ENCODE measurements at places on chromosomes 12 and 14. TPM values are rescaled to one million over a fixed set of nuclear protein-coding genes. Genes with fewer than 3 reads are reported as not detected.

DNA sequence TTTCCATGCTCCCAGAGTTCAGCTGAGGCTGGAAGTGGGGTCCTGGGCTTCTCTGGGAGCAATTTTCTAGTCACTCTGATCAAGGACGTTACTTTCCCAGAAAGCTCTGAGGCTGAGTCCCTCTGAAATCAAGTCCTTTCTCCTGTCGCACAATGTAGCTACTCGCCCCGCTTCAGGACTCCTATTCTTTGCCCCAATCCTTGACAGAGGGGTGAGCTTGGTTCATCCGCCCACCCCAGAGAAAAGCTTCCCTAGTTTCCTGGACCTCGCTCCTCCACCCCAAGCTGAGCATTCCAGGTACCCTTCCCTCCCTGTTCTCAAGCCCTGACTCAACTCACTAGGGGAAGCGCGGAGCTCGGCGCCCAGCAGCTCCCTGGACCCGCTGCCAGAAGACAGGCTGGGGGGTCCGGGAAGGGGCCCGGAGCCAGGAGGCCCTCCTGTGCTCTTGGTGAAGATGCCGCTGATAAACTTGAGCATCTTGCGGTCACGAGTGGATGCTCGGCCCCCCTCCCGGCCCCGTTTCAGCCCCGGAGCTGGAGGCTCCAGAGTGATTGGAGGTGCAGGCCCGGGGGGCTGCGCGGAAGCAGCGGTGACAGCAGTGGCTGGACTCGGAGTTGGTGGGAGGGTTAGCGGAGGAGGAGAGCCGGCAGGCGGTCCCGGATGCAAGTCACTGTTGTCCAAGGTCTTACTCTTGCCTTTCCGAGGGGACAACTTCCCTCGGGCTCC lies 1.6 kb downstream of the AGAP2 start:
- DNase-seq = no peak

DNA sequence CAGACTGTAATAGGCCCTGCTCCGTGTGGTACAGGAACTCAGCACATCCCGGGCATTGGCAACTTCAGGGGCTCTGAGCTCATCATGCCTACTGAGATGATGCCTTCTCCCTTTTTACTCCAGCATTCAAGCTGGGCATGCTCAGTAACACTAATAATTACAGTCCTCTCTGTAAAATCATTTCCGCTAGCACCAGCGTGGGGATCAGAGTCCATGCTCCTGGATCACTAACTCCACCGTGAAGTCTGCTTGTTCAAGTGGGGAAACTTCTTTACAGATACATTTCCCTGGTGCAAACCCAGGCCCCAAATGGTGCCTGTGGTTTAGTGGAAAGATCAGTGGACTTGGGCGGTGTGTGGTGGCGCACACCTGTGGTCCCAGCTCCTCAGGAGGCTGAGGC lies 16.7 kb downstream of the CLSTN3 start:
- no peak for DNase-seq

GRCh38 chr14:22203036-22203435 lies 386.0 kb downstream of the DAD1 start:
- no peak for DNase-seq

Gene TAS2R50
- not detected for total RNA-seq

DNA sequence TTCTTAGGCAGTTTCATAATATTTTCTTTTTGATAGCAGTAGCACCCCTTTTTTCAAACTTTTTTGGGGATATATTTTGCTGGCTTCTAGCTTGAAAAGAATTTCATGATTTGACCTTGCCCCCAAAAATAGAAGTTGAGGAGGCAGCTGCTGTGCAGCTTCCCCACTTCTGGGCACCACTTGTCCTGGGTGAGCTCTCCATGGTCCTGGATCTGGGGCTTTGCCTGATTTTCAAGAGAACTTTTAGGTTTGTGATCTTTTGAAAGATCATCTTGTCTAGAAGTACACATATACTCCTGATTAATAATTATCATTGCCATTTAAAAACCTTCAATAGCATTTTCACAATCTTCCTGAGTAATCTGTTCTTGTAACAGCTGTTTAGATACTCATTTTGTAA lies 271.6 kb downstream of the NPAS3 start:
- no peak for DNase-seq

Gene ADAMTS20
- total RNA-seq = under 0.01 TPM

Gene ACYP1
- 66.1 TPM for total RNA-seq

GRCh38 chr12:57175428-57176138 lies 28.2 kb upstream of the LRP1-AS start:
- no peak for DNase-seq

Gene IFNG-AS1
- total RNA-seq = not detected

Gene BEST3
- 2.2 TPM for total RNA-seq

DNA sequence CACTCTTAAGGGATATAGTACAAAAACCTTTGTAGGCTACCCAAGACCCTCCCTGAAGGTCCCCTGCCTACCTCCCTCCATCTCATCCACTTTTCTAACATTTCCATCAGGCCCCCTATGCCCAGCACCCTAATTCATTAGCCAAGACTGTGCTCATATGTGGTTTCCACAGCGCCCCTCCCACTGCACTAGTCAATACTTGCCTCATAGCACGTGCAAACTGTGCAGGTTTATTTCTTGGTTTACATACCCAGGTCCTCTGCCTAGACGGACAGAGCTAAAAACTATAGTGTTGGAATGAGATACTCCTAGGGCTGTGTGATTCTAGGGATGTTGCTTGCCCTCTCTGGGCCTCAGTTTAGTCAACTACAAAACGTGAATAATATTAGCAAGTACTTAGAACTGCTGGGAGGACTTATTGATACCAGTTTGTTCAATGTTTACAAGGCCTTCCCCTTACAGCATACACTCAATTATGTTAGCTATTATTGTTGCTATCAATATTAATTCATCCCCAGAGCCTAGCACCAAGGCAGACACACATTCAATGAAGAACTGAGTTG lies 50.4 kb downstream of the NUAK1 start:
- no peak for DNase-seq

Gene CRADD
- total RNA-seq = 13.5 TPM

Gene BRAP
- total RNA-seq = 19.9 TPM

Gene SIX6
- not detected for total RNA-seq

- no peak for DNase-seq
Measured at GRCh38 chr12:31343139-31343538, 17.2 kb upstream of the SINHCAF start.

Gene DDX51
- 18.6 TPM for total RNA-seq

Gene ACVRL1
- total RNA-seq = 2.4 TPM

DNA sequence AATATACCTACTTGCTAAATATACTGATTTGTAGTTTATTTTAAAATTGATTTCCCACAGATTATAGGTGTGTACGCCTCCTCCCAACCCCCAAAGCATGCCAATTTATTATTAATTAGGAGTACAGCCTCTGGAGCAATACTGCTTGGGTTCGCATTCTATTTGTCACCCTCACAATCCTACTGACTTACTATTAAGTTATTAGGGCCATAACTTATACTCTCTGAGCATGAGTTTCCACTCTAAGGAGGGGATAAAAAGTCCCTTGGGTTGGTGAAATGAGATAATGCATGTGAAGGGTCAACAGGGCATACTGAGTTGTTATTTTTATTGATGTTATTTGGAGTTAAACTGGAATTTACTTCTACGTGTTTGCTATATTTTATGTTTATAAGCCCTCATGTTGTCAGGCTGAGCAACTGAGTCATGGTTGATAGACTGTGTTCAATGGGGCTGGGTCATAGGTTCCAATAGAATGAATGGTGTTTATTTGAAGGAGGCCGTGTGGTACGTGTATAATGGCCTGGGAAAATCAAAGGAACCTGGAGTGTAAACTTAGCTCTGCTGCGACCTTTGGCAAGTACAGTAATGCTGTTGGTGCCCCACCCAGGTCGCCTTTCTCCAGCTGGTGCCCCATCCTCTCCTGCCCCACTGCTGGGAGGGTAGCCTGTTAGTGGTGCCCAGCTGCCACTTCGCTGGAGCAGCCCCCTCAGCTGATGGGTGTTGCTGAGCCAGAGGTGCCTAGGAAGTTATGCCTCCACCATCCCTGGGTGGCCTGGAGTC lies 99.3 kb upstream of the PTPRB start:
- no peak for DNase-seq

Gene ACSM4
- not detected for total RNA-seq

Gene AQP2
- total RNA-seq = not detected

Gene RFX4
- total RNA-seq = not detected

Gene GALNT16
- 0.35 TPM for total RNA-seq

Gene GAS2L3
- total RNA-seq = 20.0 TPM

GRCh38 chr12:22255097-22255496 lies 79.4 kb downstream of the ST8SIA1 start:
- DNase-seq = no peak

Gene OS9
- total RNA-seq = 101 TPM

Gene OR10P1
- total RNA-seq = not detected

Gene SLC7A7
- 3.5 TPM for total RNA-seq

Gene ACSS3
- 3.4 TPM for total RNA-seq

Gene RASSF9
- 3.8 TPM for total RNA-seq

GRCh38 chr14:75452900-75453816 lies 25.3 kb downstream of the JDP2 start:
- DNase-seq = peak; percentile 38

Gene CEBPE
- total RNA-seq = not detected

Gene PRR13
- 137 TPM for total RNA-seq

Gene TMEM52B
- not detected for total RNA-seq

GRCh38 chr12:32043928-32044549 lies 62.6 kb upstream of the BICD1 start:
- no peak for DNase-seq

- DNase-seq = peak; percentile 37
Measured at GRCh38 chr12:5166976-5167375, 123.3 kb downstream of the KCNA5 start.

- DNase-seq = no peak
Measured at GRCh38 chr12:128916425-128916824, 63.1 kb downstream of the GLT1D1 start.

DNA sequence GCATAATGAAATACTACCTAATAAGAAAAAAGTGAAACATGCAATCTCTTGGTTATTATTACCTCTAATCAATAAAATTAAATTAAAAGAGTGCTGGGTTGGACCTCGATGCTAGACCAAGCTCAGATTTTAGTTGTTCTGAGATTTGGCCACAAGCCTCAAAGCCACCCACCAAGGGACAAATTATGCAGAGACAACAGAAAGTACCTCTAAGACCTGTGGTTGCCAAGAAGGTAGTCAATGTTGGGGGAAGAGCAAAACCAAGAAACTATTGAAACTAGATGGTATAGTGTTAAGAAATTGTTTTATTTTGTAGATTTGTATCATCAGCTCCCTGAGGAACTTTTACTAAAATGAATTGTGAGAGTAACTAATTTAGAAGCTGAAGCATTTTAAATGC lies 43.8 kb upstream of the ARID2 start:
- no peak for DNase-seq

Gene APOLD1
- total RNA-seq = 1.5 TPM

DNA sequence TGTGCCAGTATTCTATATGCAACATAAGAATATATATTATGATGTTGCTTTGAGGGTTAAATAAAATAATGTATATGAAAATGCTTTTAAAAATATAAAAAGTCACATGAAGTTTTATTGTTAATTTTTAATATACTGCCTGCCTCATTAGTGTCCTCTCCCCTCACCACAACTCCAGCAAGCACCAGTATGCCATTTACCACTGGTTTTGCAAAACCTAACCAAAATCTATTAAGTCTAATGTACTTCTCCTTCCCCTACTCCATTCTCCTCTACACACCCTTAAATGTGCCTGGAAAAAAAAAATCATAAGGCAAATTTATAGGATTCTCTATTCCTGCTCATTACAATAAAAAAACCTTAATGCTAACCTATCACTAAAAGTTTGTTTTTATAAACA lies 24.0 kb upstream of the GNG2 start:
- no peak for DNase-seq

Gene FUT8
- total RNA-seq = 66.4 TPM

Gene SETD3
- 44.3 TPM for total RNA-seq

DNA sequence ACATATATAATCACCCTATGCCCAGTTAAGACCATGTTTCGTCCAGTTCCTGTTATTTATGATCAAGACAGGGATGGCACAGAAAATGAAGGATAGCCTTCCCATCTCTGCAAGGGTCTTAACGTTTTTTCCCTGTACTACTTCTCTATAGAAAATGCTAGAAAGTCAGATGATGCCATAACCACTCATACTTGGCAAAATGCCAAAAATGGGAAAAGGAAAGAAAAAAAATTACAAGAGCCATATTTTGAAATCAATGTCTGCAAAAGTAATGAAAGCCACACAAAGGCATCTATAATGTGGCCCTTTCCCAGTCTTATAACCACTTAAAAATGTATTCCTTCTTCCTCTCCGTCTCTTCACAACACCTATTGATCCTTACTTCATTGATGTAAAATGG lies 1.8 kb upstream of the MYL6B start:
- DNase-seq = no peak

DNA sequence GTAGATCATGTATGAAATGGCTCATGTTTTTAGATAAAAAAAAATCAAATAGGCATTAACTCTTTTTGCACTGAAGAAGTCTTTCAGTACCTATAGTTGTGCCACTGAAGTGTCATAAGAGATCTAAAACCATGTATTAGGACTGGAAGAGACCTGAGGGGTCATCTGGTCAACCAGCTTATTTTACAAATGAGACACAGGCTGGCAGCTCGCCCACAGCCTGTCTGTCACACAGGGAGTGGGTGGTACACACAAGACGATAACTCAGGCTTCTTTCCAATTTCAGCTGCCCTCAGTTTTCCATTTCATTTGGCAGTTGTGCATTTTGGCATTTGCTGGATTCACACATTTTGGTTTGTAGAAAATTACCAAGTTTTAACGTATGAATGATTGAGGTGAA lies 34.7 kb downstream of the C12orf75 start:
- no peak for DNase-seq

DNA sequence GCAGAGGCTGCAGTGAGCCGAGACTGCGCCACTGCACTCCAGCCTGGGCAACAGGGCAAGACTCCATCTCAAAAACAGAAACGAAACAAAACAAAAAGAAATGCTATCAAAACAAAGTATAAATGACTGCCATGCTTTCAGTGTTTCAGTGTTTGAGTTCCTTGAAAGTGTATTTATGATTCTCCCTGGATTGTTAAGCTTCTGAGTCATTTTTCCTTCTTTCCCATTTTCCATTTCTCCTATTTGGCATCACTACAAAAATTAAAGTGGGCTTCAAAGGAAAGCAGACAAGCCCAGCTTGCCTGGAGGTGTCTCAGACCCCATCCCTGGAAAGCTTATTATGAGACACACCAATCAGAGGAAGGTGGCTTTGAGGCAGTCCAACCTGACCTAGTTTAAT lies 35.1 kb downstream of the NIN start:
- no peak for DNase-seq
